ENCODE measurements at places on chromosomes 2 and 18. TPM values are rescaled to one million over a fixed set of nuclear protein-coding genes. Genes with fewer than 3 reads are reported as not detected.
A peak's percentile ranks its signal among the peaks of the same experiment; 100 is the strongest.

Gene CNGA3
- total RNA-seq, result not detected

DNA sequence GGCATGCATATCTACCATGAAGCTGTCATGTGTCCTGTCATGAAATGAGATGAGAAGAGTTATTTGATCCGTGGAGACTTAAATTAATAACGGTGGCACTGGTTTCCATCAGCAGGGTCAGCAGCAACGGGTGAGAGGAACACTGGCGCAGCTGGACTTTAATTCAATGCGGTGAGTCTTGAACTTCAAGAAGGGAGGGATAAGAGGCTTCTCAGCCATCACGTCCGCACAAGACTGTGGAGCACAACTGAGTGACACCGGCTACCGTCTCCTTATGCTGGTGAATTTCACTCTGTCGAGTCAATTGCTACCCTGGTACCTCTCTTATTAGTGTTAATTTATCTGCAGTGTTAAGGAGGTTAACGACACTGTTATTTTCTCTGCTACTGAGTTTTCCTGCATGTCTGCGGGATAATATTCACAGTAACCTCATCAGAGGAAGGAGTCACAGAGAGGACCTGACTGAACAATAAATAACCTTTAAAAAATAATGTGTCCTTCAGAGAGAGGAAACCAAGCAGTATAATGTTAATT lies 236.8 kb downstream of the EPHA4 start:
- DNase-seq, result no peak

Gene GKN2
- not detected for total RNA-seq

DNA sequence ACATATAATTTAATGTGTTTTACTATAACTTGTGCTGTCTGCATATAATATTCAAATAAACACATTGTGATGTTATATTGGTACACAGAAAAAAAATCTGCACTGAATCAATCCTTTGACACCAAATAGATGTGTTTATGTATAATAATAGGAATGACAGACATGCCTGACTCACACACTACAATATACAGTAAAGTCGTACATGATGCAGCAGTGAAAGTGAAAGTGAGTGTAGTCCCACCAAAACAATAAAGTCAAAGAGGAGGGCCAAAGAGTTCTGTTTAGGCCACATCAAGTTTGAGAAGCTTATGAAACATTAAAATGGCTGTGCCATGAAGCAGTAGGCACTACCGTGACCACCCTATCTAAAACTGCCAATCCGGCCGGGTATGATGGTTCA lies 8.2 kb upstream of the RBM44 start:
- DNase-seq, result no peak

- DNase-seq, result no peak
Observed at GRCh38 chr2:88683160-88684021, 8.1 kb upstream of the RPIA start.

DNA sequence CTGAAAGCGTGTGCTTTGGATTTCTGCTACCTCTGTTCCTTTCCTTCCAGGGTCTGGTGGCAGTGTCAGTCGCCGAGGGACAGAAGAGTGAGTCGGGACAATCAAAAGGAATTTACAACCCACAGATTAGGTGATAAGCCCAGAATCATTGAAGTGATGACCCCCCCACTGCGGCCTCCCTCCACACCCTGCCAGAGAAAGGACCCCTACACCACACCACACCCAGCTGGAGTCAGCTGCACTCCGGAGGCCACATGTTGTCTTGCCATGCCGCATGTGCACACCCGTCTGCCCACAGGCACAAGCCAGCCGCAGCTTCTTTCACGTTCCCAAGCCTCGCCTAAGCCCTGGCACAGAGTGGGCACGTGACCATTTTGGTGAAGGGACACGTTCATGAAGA lies 366.8 kb upstream of the SALL3 start:
- DNase-seq, result no peak

- no peak for DNase-seq
Observed at GRCh38 chr18:54388203-54389142, 30.8 kb downstream of the C18orf54 start.

DNA sequence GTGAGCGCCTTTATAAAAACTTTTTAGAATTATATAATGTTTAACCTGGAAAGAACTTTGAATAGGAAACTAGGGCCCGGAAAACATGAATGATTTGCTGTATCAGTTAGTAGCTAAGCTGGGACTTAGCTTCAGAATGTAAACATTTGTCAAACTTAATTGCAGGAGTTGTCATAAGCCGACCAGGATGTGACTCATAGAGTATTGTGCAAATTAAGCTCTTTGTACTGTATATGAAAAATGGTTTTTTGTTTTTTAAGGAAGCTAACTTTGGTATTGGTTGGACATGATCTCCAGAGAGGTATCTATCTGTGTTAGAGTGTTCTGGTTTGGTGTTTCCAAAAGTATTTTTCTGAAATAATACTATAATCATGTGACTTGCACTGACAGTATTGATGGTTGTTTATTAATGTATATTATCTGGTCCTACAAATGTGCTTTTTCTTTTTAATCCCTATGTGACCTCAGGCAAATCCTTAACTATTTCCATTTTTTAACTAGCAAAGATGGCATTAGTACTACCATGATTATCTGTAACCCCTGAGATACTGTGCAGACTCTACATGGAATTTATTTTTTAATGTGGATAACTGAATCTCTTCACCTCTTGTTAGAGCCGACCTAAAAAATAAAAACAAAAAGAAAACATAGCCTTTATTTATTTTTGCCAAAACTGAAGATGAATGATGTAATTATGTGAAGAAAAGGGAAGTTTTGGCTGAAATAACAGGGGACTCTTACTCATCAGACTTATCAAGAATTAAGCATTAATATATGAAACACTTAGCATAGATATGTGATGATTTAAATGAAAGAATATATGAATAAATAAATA lies 11.7 kb downstream of the YIPF4 start:
- no peak for DNase-seq

DNA sequence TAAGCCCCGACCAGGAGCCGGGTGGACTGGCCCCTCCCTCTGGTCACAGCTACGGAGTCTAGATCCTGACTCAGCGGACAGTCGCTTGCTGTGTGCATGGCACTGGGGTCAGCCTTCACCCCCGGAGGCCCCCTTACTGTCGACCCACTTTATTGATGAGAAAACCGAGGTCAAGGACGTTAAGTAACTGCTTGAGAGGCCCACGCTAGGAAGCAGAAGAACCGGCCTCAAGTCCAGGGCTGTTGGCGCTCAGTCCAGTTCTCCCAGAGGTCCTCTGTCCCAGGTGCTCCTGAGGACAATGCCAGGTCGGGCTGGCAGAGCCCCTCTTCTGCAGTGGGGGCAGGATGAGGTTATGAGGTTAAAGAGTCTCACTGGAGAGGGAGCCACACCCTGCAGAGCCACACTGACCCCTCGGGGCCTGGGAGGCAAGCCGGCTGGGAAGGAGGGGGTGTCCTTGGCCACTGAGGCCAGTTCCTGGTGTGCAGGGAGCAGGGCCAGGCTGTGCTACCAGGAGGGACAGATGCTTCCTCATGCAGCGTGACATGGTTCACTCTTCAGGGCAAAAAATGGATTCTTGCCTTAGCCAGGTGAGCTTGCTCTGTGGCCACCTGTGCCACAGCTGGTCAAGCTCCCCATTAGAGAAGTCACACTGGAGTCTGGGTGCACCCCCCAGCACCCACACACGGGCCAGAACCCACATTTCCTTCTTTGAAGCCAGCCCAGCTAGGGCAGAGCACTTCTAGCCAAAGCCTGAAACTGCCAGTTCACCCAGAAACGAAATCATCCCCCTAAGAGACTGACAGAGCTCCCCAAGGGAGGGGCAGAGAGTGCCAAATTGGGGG lies 47.3 kb upstream of the HPCAL1 start:
- no peak for DNase-seq

Gene RNASEH1
- total RNA-seq, result 18.1 TPM

DNA sequence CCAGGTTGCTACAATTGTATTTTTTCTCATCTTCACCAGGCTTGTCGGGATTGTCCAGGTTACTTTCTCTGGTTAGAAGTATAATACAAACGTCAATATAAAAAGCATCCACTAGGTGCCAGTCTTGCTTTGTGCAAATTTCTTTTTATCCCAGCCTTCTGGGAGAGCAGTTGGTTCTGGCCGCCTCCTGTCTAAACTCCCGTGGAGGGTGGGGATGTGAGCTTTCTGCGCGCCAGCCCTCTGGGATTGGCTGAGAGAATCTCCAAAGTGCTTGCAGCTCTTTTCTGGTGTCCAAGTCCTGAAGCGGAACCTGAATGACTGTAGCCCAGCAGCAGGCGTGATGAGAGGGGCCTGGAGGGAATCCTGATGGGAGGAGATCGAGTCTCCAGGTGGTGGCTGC lies 22.4 kb upstream of the TOGARAM2 start:
- peak; percentile 84 for DNase-seq

GRCh38 chr18:68436485-68436884 lies 278.4 kb downstream of the TMX3 start:
- DNase-seq, result no peak

DNA sequence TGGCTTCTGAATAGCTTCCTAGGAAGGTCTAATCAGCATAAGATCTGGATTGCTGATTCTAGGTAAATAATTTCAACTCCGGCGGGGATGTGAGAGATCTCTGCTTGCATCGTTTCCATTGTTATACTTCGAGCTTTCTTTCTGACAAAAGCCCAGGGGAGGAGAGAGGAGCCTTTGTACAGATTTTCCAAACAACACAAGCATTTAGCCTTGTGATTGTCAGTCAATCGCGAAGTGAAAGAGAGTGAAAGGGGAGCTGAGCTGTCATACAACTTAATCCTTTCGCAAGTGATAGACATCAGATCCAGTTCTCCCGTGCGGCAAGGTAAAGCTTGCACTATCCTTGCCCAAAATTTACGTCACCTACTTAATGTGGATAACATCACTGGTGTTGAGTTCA lies 26.2 kb downstream of the RALB start:
- no peak for DNase-seq

Gene ACKR3
- 15.8 TPM for total RNA-seq

DNA sequence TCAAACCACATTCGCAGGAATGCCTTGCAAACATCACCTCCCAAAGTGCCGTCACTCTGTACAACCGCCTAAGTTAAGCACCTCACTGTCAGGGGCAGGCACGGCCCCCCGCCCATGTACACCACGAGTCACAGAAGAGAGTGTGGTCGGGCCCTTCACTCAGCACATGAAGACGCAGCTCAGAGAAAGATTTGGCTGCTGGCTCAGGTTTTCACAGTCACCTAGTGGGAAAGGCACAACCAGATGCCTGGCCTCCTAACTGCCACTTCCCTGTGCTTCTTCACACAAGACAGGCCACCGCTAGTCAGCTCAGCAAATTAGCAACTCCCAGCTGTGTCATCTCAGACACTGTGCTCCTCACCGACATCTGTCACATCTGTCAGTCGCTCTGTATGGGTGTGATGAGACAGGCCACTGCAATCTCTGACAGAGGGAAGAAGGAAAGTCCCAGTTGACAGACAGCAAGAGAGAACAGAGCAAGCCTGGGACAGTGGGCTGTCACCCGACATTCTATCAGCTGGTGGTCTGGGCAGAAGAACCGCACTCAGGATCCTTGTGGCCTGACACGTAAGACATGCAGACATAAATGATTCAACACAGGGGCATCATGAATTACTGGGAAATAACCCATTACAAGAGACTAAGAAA lies 60.8 kb downstream of the CRACDL start:
- DNase-seq, result no peak

Gene TXNDC2
- total RNA-seq, result not detected

Gene UGT1A8
- not detected for total RNA-seq

Gene EGR4
- not detected for total RNA-seq

Gene ERBB4
- 0.95 TPM for total RNA-seq

Gene SP140
- 0.98 TPM for total RNA-seq

GRCh38 chr2:460861-461260 lies 173.0 kb upstream of the ALKAL2 start:
- no peak for DNase-seq

DNA sequence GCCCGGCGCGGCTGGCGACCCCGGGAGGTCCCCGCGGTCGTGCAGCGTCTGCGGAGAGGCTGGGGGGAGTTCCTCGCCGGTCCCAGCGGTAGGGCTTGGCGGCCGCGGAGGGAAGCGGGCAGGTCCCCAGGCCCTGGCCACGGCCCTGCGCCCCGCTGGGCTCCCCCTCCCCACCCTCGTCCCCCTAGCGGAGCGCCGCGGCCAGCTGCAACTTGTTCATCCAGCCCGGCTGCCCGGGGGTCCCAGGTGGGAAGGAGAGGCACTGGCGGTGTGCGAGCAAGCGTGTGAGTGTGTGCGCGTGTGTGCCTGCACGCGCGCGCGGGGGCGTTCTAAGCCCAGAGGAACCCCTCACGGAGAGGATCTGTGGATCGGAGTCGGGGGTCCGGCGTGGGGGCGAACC lies 1.3 kb downstream of the PTPRM start:
- no peak for DNase-seq

DNA sequence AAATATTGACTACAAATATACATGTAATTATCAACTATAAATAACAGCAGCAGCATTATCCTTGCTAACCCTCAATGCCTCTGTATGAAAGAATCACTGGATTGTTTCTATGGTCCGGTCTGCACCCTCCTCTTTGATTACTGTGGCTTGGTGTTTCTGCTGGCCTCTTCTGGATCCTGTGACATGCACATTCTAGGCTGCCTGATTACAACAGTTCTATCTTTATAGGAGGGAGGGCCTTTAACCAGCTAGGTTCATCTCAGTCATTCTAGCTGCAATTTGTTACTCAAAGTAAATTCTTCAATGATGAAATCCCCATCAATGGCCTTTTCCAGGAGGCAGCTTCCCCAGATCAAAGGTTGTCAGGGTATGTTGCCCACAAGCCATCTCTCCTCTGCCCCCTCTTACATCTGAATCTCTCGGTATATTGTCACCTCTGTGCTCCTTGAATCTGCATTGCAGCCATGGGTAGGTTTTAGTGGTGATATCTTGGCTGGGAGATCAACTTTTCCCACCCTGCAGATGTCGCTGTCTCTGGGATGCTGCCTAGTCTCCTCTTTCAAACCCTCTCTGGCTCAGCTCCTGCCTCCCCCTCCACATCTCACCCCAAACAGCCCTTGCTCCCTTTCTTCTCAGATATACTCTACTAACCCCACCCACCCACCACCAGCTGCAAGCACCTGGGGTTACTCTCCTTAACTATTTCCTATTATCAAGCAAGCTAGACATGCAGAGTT lies 106.2 kb upstream of the BZW1 start:
- DNase-seq, result no peak

DNA sequence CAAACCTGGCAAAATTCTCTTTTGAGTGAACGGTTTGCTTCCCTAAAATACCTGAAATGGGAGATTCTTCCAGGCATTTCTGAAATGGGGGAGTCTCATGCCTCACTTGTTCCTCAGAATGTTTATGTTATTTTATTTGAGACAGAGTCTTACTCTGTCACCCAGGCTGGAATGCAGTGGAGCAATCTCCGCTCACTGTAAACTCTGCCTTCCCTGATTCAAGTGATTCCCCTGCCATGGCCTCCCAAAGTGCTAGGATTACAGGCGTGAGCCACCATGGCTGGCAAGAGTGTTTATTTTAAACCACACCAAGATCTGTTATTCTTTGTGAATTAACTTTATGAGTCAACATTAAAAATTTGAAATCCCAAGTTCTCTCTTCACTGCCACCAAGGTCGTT lies 6.4 kb upstream of the FHL2 start:
- DNase-seq, result no peak
